BJ (cell line): ENCODE measurements at places on chromosomes 16 and 17.

DNA sequence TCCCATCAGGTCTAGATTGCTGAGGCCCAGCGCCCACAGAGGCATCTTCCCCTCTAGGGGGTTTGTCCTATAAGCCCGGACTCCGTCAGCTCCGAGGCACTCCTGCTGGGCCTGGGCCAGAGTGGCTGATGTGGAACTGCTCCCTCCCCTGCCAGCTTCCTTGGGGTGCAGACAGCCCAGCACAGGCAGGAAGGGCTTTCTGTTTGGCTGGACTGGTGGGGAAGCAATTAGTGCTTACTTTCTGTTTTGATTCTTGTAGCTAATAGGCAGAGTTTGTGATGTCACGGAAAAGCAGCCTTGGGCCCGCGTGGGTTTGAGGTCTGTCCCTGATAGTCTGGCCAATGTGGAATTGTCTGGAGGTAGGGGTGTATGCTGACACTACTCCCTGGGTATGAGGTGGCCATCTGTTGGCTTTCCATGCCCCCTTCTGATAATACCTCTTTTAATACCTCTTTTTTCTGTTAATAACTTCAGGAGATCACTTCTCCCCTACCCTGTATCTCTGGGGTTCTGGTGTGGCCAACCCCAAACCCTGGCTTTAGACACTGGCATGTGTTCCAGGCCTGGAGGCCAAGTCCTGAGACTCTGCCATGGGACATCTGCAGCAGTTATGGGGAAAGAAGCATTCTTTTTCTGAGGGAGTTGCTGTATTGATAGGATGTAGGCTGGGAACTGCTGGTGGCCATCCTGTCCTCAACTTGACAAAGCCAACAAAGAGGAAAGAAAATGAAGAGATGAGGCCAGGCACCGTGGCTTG is 190.9 kb downstream of the RAB11FIP4 start:
- no peak for DNase-seq

- no peak for DNase-seq
These were observed 71.6 kb downstream of the METRNL start for GRCh38 chr17:83151056-83151441.

GRCh38 chr17:1234455-1234854 is 35.8 kb upstream of the BHLHA9 start:
- no peak for DNase-seq

- DNase-seq = no peak
These were observed 943 bp upstream of the PIP4K2B start for GRCh38 chr17:38800237-38800760.

GRCh38 chr17:32697728-32698625 is 178.9 kb downstream of the MYO1D start:
- no peak for DNase-seq

DNA sequence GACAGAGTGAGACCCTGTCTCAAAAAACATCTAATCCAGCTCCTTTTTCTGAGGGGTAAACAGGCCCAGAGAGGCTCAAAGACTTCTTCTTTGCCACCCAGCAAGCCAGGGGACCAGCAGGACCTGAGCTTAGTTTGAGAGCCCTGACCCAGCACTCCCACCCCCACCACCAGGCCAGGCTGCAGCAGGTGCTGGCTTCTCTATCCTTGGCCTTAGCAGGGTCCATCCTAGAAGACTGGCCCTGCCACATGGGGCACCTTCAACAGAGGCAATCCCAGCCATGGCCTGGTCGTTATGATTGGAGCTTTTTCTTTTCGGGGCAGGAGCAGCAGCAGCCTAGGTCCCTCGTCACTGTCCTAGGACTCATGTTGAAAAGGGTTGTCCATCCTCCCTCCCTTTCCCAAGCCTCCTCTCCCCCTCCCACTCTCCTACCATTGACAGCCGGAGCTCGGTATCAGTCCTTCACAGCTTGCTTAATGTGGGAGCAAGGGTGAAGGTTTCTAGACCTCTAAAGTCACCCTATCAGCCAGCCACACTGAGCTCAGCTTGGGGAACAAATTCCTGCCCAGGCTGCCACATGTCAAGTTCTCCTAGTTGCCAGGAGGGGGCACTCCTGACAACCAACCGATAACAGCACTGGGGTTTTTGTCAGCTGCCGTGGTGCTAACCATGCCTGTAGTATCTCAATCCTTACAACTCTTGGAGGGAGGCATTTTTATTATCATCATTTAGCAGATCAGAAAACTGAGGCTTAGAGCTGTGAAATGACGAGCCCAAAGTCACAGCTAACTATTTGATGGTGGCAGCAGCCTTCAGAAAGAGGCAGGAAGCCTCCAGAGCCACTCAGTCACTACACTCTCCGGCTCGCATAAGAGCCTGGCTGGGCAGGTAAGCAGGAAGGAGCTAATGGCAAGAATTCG is 11.2 kb downstream of the MRPL27 start:
- no peak for DNase-seq

GRCh38 chr17:59154292-59154720 is 680 bp downstream of the SKA2 start:
- DNase-seq = no peak

DNA sequence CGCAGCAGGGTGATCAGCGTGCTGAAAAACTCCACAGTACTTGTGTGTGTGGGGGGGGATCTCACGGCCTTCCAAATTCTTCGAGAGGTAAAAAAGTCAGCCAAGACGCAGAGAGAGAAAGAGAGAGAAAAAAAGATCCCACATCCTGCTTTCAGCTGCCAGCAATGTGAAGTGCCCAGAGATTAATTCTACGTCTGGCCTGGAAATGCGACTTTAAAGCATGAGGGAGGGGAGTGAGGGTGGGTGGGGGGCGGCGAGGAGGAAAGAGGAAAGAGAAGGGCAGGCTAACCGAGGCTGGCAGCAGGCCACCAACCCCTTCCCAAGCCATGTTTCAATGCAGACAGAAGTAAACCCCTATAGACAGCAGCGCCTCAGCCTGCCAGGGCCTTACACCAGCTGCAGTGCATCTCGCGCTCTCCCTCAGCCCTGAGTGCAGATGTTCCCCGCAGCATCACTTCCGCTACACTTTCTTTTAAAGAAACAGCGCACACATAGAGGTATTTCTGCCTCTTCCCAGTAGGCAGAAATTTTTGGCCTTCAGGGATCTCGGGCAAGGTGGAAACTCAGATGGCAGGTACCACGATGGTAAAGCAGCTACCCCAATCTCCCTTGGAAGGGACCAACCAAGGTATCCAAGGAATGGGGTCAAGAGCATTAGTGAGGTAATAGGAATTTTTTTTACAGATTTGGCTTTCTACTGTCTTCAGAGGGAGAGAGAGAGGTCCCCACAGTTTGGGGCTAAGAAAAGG is 87.8 kb downstream of the SMG6 start:
- DNase-seq = peak; percentile 90

DNA sequence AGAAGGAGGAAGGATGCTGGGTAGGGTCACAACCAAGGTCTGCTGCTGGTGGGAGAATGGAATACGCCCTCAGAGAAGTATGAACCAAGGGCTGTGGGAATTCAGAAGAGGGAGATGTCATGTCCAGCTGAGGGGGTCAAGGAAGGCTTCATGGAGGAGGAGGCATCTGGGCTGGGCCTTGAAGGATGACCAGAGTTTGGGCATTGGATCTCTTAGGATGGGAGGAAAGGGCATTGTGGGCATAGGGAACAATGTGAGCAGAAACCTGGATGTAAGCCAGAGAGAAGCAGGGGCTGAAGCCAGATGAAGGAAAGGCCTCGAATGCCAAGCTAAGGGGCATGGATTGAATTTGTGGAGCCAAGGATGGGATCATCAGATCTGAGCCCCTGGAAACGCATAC is 49.2 kb upstream of the MAP3K14 start:
- DNase-seq = no peak

DNA sequence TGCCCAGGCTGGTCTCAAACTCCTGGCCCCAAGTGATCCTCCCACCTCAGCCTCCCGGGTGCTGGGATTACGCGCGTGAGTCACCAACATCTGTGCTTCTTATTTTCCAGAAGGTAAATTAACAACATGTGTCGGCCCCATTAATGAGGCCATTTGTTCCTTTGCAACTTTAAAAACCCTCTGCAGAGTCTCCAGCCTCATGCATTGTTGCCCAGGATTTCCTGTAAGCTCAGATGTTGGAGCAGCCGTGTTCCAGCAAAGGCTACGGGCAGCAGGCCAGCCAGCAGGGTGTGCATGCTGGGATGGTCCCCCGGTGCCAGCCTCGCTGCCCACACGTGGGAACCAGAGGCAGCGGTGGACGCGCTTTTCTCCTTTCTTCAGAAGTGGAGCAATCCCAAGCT is 19.1 kb upstream of the HEXD start:
- peak; percentile 85 for DNase-seq

- DNase-seq = peak; percentile 95
These were observed 329.4 kb upstream of the CDH5 start for GRCh38 chr16:66036793-66037715.

DNA sequence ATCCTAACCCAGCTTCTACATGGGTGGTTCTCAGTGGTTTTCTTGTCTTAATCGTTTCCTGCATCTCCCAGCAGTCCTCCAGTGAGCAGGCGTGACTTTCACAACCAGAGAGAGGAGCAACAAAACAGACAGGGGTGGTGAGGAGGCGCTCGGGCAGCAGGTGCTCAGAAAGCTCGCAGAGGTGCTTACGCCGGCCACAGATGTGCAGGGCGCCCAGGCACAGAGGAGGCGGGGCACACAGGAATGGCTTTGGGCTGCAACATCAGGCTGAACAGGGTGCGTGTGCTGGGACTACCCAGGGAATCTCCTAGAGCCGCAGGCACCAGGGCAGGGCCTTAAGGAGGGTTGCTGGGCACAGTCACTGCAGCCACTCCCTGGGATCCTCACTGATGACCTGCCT is 32.6 kb downstream of the KLHDC4 start:
- DNase-seq = no peak

DNA sequence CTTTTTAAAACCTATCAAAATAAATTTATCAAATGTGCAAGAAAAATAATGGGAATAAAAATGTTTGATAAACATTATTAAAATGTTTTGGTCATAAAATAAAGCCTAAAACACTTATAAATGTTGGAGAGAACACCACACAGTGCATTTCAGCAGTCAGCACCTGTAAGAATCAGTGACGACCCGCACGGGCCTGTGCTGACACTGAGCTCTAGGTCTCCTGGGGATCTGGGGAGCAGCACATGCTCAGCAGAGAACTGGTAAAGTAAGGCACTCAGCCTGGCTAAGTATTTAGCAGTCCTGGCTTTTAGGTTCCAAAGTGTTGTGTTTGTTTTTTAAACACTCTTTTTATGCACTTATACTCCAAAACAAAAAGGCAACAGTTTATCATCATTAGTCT is 46.9 kb downstream of the HELZ start:
- no peak for DNase-seq

DNA sequence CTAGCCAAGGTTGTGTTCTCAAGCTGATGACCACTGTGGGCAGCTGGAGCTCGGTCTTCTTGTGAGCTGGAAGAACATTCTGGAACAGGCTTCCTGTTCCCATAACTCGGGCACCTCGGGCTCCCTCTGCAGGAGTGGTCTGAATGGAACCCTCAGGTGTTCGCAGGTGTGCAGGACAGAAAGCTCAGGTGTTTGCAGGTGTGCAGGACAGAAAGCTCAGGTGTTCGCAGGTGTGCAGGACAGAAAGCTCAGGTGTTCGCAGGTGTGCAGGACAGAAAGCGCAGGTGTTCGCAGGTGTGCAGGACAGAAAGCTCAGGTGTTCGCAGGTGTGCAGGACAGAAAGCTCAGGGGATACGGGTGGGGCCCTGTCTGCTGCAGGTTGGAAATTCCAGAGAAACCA is 109.0 kb upstream of the CACNG5 start:
- DNase-seq = no peak

DNA sequence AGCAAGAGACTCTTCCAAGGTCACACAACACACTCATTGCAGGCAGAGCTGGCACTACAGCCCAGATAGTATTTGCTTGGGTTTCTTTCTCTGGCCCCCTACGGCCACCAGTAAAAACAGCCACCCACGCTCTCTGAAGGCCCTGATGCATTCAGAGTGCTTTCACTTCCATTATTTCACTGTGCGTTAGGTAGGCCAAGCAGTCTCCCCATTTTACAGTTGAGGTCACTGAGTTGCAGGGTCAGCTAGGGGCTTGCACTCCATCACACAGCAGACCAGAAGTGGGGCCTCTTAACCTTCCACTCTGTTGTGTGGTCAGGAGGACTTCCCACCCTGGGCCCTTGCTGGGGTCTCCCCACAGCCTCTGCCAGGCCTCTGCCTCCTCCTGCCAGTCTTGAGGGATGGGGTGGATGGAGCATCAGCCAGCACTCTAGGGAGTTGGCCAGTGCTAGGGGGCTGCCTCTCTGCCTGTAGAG is 2.5 kb downstream of the TBX21 start:
- no peak for DNase-seq

DNA sequence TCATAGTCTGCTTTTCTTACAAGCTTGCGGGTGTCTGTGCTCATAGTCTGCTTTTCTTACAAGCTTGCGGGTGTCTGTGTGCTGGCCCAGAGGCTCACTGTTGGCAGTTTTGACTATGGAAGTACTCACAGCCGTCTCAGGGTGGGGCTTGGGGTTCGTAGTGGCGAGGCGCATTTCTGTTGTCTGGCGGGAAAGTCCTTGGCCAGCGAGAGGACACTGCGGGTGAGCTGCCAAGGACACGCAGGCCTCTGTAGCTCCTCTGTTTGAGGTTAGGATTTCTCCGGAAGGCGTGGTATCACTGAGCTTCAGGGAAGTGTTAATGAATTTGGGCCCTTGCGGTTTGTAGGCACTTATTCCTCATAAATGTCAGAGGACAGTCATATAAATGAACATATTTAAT is 13.5 kb downstream of the TBCD start:
- DNase-seq = no peak

GRCh38 chr16:8655184-8655717 is 19.2 kb upstream of the ABAT start:
- no peak for DNase-seq

DNA sequence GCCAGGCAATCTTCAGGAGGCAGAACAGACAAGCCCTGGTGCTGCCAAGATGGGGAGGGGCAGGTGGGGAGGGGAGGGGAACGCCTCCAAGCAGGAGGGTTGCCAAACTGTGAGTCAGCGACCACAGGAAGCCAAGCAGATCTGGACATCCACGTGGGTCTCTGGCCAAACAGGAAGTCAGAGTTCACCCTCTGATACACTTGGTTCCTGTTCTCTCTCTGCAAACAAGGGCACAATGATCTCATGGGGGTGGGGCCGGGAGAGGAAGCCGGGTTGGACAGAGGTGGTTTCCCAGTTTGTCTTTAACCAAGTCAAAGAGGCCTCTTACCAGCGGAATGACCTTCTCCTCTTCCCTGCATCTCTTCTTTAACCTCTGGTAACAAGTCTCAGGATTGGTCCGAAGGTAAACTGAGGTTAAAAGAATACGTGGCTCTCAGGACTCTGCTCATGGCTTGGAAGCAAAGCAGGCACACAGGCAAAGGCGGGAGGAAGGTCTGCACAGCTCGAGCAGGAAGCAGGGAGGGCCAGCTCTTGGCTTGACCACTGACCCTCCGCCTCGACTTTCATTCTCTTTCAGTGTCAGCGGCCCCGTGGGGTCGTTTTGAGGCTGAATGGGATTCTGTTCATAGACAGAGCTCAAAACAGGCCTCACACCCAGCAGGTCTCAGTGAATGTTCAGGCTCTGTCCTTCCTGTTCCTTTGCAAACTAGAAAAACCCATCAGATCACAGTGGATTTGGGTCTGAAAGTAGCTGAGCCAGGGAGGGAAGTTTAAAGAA is 32.9 kb downstream of the TK2 start:
- DNase-seq = peak; percentile 95

DNA sequence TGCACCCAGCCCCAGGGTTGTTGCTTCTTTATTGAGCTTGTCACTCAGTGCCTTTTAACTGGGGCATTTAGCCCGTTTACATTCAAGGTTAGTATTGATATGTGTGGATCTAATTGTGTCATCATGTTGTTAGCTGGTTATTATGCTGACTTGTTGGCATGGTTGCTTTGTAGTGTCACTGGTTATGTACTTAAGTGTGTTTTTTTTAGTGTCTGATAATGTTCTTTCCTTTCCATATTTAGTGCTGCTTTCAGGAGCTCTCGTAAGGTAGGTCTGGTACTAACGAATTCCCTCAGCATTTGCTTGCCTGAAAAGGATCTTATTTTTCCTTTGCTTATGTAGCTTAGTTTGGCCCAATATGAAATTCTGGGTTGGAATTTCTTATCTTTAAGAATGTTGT is 33.5 kb downstream of the NF1 start:
- no peak for DNase-seq
